Left renal cortex interstitium (tissue), 4 donors: ENCODE measurements at places on chromosomes 3 and 15. TPM values are rescaled to one million over a fixed set of nuclear protein-coding genes. Genes with fewer than 3 reads are reported as not detected.

CAND2 gene
- polyA plus RNA-seq: 9.3 TPM

SLC7A14 gene
- polyA plus RNA-seq: 2.6 TPM

PRSS50 gene
- polyA plus RNA-seq: 3.5 TPM

P3H2 gene
- polyA plus RNA-seq: 87.3 TPM

SLC38A3 gene
- 7.5 TPM for polyA plus RNA-seq

ATOSA gene
- polyA plus RNA-seq: 40.4 TPM

A4GNT gene
- 0.78 TPM for polyA plus RNA-seq

CCR8 gene
- not detected for polyA plus RNA-seq

NFKBIZ gene
- 11.4 TPM for polyA plus RNA-seq

ATRIP gene
- 13.3 TPM for polyA plus RNA-seq

CA12 gene
- polyA plus RNA-seq: 133 TPM

CCRL2 gene
- 1.1 TPM for polyA plus RNA-seq

DNA sequence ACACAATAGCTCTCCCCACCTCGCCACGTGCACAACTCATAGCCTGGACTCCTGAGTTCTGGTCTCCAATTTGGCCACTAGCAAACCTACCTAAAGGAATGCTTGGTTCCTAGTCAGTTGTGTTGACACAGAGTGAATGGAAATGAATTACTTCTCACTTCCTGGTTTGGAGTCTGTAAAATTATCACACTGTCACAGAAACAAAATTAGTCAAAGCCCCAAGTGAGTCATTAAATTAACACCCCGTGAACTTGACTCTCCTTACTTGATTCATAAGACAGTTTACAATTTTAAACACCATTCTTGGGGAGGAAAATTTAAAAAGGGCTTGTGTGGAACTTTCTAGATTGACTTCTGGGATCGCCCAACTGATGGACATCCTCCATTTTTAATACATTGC lies 276.2 kb upstream of the CTNNB1 start:
- no peak for DNase-seq

GRCh38 chr3:187242435-187242834 lies 45.1 kb downstream of the RTP1 start:
- DNase-seq: no peak

GRCh38 chr3:87901141-87901540 lies 157.7 kb downstream of the CGGBP1 start:
- no peak for DNase-seq

- no peak for DNase-seq
Measured at GRCh38 chr3:169002689-169003088, 660.8 kb downstream of the MECOM start.

DNA sequence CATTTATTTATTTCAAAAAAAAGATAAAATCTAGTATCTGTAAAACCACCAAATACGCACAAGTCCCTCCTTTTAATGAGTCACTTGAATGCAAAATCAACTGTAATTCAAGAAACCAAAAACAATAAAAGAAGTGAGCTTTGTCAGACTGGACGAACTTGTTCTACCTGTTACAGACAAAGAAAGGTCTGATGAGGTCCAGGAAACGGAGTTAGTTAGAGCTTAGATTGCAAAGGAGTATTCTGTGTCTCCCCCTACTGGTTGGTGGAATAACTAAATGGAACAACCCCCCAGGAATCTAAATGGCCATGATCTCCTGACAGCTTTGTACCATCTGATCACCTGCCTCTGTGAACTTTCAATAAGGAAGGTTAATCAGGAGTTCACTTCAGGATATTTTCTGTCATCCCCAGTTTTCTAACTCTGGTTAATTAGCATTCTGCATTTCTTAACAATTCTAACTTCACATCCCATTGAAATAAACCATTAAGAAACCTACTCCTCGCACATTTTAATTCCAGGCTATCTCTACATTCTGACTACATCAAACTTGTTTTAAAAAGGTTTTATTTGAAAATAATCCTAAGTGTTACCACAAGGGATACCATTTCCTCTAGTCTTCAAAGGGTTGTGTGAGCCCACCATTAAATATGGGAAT lies 333.0 kb upstream of the SATB1 start:
- DNase-seq: peak; percentile 21

- DNase-seq: no peak
Measured at GRCh38 chr3:10813425-10813824, 2.6 kb upstream of the SLC6A11 start.

DNA sequence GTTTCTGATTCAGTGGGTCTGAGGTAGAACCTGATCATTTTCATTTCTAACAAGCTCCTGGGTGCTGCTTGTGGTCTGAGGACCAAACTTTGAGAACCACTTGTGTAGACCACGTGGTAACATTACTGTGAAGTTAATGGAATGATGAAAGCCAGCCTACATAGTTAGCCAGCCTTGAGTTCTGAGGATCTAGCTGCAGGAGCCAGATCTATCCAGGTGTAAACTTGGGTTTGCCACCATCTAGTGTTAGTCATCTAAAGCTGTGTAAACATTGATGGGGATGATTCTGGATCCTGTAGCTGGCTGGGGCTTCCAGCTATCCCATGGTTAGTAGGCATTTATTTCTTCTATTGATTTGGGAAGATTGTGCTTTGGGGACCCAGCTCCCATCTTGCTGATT lies 170.0 kb downstream of the TMEM108 start:
- DNase-seq: no peak

- peak; percentile 68 for DNase-seq
Measured at GRCh38 chr3:169250000-169250399, 413.5 kb downstream of the MECOM start.

DNA sequence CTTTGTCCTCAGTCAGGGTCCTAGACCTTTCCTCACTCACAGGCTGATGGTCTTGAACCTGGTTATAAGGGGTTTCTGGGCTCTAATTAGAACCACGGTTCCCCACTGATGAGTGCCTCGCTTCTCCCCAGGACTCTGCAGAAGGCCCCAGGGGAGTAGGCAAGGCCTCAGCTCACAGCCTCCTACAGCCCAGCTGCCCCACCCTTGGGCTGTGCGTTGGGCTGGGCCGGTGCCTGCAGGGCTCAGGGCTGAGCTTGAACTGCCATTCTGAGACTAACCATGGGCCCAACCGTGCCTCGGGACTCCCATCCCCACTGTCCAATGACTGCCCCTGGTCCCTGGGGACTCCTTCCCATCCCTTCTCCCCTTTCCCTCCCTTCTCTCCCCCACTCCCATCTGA lies 25.6 kb downstream of the CLEC3B start:
- no peak for DNase-seq

DNA sequence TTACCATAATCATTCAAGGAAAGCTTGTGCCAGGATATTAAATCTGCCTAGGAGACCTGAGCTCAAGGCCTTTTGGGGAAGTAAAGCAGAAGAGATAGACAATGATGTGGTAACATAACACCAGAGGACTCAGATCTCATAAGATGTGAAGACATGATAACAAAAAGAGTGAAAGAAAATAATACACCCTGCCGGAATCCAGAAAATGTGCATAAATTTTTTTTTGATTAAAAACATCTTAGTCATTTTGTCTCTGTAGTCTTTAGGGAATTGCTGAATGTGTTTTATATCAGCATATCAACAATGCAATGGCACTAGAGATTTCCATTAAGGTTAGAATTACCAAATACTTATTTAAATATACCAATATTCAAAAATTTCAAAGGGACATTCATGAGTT lies 326.8 kb upstream of the ROBO1 start:
- DNase-seq: no peak

GRCh38 chr3:73563896-73564582 lies 60.7 kb downstream of the PDZRN3 start:
- DNase-seq: no peak

DNA sequence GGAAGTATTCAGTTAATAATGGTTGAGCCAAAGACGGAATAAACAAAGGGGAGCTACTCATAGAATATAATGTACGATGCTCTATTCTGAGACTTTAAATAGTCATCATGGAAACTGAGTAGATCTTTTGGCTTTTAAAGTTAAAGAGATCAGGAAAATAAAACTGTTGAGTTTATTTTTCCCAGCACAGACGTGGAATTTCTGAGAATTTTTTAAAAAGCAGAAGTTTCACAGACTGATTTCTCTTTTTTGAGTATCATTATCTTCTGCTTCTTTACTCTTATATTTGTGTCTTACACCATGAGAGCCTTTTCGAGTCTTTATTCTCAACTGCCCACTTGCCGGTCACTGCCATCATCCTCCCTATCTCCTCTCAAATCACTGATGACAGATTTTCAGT lies 13.2 kb downstream of the P2RY14 start:
- no peak for DNase-seq

DNA sequence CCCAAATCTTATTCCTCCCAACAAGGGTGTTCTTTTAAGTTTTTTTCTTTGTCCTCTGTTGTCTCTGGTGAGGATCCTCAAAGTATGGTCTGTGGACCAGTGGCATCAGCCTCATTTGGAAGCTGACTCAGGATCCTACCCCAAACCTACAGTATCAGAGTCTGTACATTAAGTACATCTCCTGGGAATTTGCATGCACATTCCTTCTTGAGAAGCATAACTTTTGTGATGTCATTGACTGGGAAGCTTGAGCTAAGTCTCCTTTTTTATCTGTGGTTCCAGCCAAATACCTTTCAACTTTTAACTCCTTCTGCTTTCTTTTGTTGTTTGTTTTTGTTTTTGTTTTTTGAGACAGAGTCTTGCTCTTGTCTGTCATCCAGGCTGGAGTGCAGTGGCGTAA lies 40.5 kb downstream of the ARMC8 start:
- DNase-seq: no peak

- no peak for DNase-seq
Measured at GRCh38 chr3:64539451-64540196, 148.2 kb downstream of the ADAMTS9 start.

- DNase-seq: no peak
Measured at GRCh38 chr3:185087419-185087818, 65.4 kb downstream of the C3orf70 start.

DNA sequence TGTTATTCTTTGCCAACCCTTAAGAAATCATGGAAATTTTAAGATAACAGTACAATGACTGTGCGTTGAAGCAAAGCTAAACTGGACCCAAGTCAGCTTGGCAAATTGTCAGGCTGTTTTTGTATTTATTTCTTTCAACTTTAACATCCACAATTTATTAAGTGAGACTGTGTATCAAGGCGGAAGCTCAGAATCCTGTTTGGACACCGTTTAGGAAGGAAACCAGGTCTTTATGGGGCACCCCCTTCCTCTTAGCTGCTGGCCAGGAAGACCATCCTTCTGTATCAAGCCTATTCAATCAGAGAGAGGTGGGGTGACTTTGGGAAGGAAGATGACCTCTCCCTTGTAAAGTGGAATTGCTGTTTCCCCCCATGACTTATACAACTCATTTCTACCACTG lies 166.0 kb downstream of the MCTP2 start:
- no peak for DNase-seq

DNA sequence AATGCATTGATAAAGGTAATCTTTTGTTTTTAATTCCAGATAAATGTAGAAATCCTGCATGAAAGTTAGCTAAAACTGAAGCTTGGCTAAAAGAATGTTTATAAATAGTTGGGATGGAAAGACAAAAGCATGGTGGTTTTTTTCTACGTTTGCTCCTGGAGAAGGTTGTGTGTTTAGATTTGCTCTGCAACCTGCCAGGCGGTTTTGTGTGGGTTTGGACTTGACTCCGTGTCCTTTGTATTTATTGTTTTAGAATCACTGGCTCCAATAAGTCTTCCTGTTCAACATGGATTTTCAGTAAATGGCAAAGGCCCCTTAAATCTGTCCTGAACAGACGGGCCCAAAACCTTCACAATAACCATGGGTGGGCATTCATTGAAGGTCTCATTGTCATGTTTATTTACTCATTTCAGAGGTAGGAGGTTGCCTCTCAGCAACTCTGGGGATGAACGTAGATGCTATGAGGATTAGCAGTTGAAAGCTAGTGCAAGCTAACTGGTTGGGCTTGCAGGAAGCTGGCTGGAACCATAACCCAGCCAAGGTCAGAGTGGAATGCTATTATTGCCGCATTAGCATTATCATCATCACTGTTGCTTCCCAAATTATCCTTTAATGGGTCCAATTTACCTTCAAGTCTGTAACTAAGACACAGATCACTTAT lies 60.6 kb upstream of the ADAMTS9 start:
- no peak for DNase-seq

GRCh38 chr3:107404727-107405469 lies 27.7 kb downstream of the CCDC54 start:
- DNase-seq: no peak

GRCh38 chr3:38649500-38650247 lies at the start of gene SCN5A:
SCN5A (minus strand) TSS chr3:38649687; CDS start chr3:38633307, 16,380 bp downstream.
- no peak for DNase-seq

- DNase-seq: no peak
Measured at GRCh38 chr3:102136183-102136582, 286.9 kb downstream of the NFKBIZ start.

- no peak for DNase-seq
Measured at GRCh38 chr3:183249006-183249718, 3.9 kb upstream of the B3GNT5 start.

DNA sequence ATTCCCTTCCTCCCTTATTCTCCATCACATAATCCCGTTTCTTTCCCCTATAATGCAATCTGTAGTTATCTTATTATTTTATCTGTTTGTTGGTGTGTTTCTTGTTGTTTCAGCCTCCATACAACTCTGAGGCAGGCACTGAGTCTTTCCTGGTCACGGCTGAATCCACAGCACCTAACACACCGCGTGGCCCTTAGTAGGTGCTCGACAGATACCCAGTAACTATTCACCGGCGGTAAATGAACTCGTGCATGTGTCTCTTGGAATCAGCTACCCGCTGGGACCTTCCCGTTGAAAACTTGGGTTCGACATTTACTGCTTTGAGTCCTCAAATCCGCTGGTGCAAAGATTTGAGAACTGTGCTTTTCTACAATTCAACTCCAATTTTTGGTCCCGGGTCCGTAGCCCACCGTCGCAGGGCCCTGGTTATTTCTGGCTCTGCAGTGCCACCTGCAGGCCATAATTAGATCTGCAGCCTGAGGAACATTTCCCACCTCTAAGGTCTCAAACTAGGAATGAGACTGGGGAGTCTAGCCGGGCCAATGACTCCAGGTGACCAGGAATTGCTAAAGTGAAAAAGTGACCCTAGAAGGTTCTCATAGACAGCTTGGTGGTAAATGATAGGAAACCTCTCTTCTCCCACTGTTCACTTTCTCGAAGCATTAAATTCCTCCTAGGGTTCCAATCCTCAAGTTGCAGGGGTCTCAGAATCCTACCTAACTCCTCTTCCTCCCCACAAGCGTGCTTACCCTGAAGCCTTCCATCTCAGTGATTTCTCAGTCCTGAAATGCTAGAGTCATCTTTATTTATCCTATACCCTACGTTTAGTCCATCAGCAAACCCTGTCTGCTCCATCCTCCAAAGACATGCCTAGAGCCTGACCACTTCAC lies 40.0 kb upstream of the TRH start:
- no peak for DNase-seq

- DNase-seq: no peak
Measured at GRCh38 chr15:61989667-61990066, 70.6 kb downstream of the VPS13C start.
